ENCODE measurements at places on chromosomes 5 and 9. TPM values are rescaled to one million over a fixed set of nuclear protein-coding genes. Genes with fewer than 3 reads are reported as not detected.

Gene SLCO6A1
- polyA plus RNA-seq, result not detected

Gene TXNDC8
- polyA plus RNA-seq, result not detected

Gene HSD17B3
- polyA plus RNA-seq, result not detected

- DNase-seq, result no peak
Measured at GRCh38 chr5:131114754-131115153, 50.3 kb downstream of the HINT1 start.

DNA sequence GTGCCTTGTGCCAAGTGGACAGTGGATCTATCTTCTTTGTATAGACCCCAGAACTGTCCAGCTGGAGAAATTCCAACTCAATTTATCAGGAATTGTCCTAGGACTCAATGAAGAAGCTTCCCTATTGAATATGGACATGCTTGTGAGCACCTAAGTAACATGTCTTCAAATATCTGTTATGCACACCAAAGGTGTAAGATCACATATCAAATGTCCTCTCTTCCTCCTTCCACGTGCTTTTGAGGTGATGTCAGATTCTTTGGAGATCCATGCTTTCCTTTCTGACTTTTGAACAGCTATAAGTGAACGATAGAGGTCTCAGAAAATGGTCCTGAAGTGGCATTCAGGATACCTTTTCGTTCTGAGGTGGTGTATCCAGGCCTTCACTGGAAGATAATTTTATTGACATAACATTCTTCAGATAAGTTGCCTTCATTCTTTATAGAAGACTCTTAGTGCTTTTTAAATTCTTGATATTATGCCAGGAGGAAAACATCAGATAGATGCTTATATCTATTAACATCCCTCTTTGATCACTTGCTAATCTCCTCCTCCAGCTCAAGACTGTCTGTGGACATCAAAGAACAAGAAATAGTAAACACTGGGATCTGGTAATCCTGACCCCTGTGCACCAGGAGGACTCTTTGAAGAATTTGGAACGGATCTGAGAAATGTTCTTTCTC lies 246.4 kb downstream of the SMARCA2 start:
- no peak for DNase-seq

Data from immature natural killer cell (primary cell).